ENCODE measurements at places on chromosomes 6 and 20.

DNA sequence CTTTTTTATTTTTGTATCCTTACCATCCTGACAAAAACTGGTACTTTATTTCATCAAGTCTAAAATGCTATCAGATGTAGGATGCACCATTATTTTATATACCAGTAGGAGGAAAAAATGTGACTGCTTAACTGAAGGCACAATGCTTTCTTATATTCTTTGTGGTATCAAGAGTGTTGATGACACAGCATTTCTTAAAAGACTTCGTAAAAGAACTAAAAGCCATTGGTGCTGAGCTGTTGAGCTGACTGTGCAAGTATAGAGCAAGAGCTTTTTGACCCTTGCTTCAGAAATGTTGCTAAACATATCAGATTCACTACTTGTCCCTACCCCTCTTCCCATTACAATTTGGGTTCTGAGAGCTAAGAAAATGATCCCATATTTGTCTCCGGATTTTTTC lies 17.5 kb downstream of the SF3B5 start:
- ATAC-seq = no peak

- ATAC-seq = no peak
Observed at GRCh38 chr20:47544852-47545251, 43.2 kb downstream of the NCOA3 start.

DNA sequence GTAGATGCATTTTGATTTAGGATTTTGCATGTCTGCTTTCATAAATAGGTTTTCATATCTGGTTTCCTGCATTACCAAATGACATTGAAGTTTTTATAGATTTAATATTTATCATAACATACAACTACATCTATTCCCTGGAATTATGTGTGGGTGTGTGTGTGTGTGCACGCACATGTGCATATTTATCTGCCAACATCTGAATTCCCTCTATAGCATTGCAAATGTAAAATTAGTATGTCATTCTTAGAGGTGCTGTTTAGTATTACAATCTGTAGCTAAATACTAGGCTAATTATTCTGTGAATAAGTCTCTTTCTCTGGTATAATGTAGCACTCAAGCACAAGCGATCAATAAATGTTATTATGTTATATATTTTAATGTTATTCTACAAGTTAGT lies 477.9 kb upstream of the FLRT3 start:
- ATAC-seq = no peak

GRCh38 chr20:53738945-53739798 lies 145.5 kb upstream of the ZNF217 start:
- no peak for ATAC-seq

GRCh38 chr6:147103007-147103406 lies 101.2 kb upstream of the STXBP5 start:
- no peak for ATAC-seq

DNA sequence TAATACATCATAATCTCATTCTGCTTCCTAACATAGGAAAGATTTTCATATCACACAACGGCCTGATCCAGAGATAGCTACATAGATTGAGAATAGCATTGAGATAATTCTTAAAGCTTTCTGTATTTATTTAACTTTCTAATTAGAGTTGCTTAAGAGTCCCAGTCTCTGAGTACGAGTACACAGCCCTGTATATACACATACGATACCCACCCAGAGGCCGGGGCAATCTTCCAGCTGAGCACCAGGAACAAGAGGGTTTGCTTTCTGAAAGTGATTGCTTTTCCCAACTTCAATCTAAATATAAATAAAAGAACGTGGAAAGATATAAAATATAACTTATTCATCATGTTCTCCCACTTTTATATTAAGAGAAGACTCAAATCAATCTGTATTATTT lies 313.8 kb downstream of the COL12A1 start:
- no peak for ATAC-seq

GRCh38 chr6:26020329-26021000 lies 57.9 kb downstream of the TRIM38 start:
- peak; percentile 77 for ATAC-seq

GRCh38 chr6:143195349-143195845 lies 134.7 kb downstream of the AIG1 start:
- no peak for ATAC-seq

- no peak for ATAC-seq
Observed at GRCh38 chr6:98636941-98637340, 197.4 kb upstream of the POU3F2 start.

GRCh38 chr6:157184202-157185015 lies 138.9 kb downstream of the TMEM242 start:
- ATAC-seq = peak; percentile 68

- ATAC-seq = no peak
Observed at GRCh38 chr6:107627969-107628368, 138.1 kb downstream of the SOBP start.

GRCh38 chr6:95203153-95203754 lies 374.1 kb upstream of the MANEA start:
- ATAC-seq = no peak

GRCh38 chr20:38203981-38204357 lies 38.9 kb upstream of the TGM2 start:
- ATAC-seq = no peak

DNA sequence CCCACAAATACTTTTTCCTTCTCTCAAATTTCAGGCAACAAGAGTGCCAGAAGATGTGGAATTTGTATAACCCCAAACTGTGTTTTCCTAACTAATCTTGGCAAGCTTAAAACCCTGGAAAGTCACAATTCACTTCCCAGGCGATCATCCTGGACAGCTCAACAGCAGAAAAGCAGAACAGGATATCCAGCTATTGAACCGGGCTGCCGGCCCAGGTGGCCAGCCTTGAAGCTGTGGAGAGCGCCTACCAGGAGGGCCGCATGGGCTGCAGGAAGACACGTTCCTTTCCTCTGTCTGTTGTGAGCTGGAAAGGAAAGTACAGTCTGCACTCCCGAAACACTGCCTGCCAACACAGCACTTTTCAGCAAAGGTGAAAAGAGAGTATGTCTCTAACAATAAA lies 719.7 kb upstream of the MARCKS start:
- no peak for ATAC-seq

GRCh38 chr6:142374965-142375733 lies 73.3 kb downstream of the ADGRG6 start:
- ATAC-seq = no peak

- no peak for ATAC-seq
Observed at GRCh38 chr20:60700728-60701127, 551.3 kb upstream of the CDH4 start.

- ATAC-seq = no peak
Observed at GRCh38 chr6:101516578-101516977, 123.1 kb downstream of the GRIK2 start.

DNA sequence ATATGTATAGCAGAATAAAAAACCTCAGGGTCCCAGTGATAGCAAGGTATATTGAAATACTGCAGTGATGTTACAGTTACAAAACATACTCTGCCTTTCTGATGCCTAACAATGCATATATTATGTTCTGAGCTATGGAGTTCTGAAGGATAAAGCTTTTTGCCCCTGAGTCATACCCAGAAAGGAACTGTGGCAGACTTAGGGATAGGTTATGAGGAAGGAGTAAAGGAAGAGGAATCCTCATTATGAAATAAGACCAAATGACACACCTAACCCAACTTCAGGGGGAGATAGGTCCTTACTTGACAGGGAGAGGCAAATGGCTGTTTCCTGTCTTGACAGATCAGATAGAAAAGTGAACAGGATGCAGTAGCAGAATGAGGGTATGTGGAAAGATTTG lies 940.6 kb upstream of the FLRT3 start:
- no peak for ATAC-seq

DNA sequence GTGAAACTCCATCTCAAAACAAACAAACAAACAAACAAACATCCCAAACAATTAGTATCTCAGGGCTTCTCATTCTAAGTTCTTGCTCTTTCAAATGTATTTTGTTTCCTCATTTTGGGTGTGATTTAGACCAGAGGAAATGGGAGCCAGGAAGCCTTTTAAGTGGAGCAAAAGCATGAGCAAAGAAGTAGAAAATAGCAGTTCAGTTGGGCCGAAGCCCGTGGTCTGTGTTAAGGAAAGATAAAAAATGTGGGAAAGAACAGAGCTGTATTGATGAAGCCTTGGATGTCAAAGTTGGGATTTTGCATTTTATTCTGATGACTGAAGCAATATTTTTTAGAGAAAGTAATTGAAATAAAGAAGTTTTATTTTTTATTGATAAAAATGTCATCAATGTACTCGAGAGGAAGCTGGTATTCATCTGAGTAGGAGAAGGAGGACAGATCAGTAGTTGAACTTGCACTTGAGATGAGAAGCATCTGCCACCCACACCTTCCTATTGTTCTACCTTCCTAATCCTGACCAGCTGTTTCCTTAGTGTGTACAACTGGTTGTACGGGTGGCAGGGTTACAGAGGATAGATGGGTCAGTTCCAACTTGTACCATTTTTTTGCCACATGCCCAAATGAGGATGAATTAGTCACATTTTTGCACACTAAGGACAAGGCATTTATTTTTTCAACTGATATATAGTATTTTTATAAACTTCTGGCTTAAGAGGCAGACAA lies 56.1 kb downstream of the KIAA0408 start:
- ATAC-seq = no peak

GRCh38 chr20:51312480-51312783 lies 230.1 kb downstream of the NFATC2 start:
- ATAC-seq = no peak

DNA sequence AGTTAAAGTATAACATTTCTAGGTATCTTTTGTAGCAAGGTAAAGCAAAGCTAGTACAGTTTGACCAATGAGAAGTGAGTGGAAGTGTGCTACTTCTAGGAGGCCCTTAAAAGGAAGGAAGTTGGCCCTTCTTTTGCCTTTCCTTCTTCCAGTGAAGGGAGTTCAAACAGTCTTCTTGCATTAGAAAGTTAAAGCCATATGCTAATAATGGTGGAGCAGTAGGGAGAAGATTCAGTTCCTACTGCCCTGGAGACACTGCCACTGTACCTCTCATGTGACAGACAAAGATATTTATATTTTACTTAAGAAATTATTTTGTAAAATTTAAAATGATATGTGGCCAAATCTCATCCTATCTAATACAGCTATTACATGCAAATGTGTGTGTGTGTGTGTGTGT lies 26.0 kb upstream of the RCAN2 start:
- ATAC-seq = no peak

DNA sequence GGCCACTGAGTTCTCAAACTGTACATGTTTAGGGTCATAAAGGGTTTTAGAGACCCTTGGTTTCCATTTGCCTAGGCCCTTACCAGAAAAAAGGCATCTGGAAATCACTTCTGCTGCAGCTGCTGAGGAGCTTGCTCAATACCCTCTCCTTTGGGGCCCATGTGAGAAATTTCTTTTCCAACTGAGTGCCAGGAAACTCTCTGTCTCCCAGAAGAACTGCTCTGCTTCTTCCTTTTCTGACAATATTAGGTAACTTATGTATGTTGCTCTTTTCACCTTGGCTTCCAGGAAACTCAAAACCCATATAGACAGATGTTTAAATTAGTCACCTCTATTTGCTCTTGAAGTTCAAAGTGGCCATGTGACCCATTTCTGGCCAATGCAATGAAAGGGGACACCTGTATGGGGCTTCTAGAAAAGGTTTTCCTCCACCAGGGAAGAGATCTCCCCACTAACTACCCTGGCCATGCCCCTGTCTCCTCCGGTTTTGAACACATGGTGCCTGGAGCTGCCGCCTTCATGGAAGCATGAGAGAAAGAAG lies 121.6 kb downstream of the PREX1 start:
- peak; percentile 60 for ATAC-seq

DNA sequence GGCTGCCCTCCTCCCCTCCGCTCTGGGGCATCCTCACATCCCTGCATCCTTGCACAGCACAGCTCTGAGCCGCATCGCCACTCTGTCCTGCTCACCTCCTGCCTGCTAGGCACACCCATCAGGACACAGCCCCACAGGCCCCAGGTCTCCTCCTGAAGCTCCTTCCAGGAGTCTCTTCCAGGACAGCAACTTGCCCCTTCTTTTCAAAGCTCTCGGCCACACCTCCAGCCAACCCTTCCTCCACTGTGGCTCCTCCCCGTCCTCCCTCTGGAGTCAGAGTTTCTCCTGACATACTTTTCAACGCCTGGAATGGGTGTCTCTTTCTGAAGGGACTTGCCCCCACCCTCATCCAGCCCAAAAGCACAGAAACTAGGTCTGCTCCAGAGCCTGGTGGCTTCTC lies 77.3 kb downstream of the SLC23A2 start:
- ATAC-seq = no peak

- ATAC-seq = no peak
Observed at GRCh38 chr6:101605874-101606273, 212.4 kb downstream of the GRIK2 start.

DNA sequence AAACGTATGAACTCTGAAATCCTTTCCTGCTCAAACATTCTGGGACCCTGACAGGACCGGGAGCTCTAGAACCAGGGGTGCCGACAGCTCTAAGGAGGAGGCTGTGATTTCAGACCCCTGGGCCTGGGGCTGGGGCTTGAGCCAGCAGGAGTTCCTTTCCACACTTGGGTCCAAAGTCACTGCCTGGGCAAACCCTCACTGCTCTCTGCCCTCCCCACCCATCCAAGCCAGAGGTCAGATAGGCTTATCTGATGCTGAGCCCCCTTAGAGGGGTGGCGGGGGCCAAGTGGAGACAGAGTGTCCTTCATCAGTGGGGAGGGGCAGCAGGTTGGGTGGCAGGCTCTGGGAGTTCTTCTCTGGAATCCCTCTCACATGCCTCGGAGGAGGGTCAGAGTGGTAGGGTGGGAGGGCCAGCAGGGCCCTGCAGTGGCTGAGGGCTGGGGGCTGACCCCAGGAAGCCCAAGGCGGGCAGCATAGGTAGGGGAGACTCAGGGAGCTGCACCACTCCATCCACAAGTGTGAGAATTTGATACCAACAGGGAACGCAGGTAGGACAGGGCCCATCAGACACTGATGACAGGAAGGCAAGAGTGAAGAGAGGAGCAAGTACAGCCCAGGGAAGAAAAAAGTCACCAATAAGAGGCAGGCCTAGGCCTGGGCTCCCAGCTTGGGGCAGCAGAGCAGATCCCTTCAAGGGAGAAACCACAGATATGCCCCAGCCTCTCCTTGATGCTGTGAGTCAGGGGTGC lies 121.0 kb downstream of the MRPL14 start:
- no peak for ATAC-seq

GRCh38 chr6:134911547-134911946 lies 38.4 kb downstream of the ALDH8A1 start:
- ATAC-seq = no peak
